ENCODE measurements at places on chromosomes 6 and 20.

DNA sequence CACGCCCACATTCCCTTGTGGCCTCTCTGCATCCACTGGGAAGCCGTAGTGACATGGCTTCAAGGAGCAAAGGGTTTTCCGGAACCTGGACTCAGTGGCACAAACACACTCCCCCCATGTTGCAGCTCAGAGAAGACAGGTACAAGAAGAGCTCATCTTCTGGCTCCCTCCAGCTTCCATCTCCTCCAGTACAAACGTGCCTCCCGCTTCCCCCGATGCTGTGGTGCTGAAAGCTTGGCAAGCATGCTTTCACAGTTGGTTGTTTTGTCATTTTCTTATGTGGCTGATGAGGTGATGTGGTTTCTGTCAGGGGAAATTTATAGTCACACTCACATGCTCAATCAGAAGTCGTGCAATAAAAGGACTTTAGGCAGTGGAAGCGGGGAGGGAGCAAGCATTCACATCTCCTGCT, 258.5 kb downstream of the KIF16B start:
- DNase-seq, result no peak

GRCh38 chr6:164795056-164795815, 514.2 kb downstream of the C6orf118 start:
- no peak for DNase-seq

DNA sequence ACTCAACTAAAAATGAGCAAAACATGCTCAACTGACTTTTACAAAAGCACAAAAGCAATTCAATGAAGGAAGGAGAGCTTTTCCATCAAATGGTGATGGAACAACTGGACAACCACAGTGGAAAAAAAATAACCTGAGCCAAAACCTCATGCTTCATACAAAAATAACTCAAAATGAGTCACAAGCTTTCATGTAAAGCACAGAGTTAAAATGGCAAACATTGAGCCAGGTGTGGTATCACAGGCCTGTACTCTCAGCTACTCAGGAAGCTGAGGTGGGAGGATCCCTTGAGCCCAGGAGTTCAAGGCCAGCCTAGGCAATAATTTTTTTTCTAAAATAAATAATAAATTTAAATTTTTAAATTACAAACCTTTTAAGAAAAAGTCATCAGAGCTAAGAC, 18.4 kb upstream of the HLA-G start:
- DNase-seq, result no peak

DNA sequence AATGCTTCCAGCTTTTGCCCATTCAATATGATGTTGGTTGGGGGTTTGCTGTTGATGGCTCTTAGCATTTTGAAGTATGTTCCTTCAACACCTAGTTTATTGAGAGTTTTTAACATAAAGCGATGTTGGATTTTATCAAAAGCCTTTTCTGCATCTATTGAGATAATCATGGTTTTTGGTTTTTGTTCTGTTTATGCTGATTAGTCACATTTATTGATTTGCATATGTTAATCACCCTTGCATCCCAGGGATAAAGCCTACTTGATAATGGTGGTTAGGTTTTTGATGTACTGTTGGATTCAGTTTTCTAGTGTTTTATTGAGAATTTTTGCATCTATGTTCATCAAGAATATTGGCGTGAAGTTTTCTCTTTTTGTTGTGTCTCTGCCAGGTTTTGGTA, 40.4 kb upstream of the COL9A1 start:
- no peak for DNase-seq

DNA sequence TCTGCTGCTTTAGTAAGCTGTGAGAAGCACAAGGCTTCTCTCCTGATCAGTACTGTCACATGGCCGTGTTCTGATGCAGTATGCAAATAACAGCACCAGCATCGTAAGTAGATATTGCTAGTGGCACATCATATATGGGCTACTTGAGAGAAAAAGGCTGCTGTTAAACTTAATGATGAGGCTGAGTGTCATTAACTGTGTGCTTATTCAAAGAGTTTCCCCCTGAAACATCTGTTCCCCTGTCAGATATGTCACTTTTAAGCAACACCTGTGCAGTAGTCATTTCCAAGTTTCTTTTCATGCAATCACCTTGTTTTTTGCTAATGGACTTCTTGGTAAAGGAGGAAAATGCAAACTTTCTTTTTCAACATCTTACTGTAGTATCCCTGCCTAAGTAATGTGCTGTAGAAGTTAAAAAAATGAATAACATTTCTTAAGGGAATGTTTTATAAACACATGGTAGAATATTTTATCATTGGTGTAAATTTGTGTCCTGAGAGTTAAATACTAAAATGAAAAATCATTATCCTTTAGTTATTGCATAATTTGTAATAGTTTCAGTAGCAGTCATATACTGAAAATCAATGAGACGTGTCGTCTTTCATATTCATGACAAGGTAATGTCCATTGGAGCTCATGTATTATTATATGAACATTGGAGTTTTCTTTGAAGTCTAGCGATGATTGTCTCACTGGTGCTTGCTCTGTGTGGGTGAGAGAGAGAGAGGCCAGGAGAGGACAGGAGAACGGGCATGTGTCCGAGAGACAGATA, 366.3 kb downstream of the CDKAL1 start:
- DNase-seq, result no peak

DNA sequence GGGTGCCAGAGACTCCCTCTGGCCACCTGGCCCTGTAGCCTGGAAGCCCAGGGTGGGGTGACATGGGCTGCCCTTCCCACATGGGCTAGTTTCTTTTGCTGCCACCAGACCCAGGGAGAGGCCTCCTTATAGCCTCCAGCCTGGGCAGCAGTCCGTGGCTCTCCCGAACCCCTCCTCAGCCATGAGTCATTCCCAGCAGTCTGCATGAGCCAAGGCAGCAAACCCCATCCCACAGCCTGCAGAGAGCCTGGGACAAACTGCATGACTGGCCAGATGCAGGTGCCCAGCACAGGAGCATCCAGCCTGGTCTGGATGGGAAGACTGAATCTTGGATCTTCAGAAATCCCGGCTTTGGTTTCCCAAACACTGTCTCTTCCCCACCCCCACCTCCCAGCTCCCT, 75.7 kb downstream of the MRPL14 start:
- DNase-seq, result no peak

DNA sequence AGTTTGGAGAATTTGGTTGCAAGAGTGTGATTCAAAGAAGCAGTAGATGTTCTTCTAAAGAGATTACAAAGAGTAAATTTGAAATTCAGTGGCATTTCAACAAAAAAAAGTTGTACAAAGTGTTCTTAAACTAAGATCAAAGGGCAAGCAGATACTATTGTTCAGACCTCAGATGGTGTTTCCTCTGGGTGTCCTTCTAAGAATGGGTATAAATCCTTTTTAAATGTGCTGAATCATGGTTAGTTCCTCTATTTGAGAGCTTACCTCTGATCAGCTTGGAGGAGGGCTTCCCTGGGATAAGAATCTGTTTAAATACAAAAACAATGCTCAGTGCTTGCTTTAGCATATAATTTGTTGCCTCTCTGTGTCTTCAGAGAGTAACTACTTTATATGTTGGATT, 6.3 kb downstream of the BMP6 start:
- DNase-seq, result no peak

- DNase-seq, result no peak
Observed at GRCh38 chr6:155388591-155388990, 67.0 kb downstream of the NOX3 start.

DNA sequence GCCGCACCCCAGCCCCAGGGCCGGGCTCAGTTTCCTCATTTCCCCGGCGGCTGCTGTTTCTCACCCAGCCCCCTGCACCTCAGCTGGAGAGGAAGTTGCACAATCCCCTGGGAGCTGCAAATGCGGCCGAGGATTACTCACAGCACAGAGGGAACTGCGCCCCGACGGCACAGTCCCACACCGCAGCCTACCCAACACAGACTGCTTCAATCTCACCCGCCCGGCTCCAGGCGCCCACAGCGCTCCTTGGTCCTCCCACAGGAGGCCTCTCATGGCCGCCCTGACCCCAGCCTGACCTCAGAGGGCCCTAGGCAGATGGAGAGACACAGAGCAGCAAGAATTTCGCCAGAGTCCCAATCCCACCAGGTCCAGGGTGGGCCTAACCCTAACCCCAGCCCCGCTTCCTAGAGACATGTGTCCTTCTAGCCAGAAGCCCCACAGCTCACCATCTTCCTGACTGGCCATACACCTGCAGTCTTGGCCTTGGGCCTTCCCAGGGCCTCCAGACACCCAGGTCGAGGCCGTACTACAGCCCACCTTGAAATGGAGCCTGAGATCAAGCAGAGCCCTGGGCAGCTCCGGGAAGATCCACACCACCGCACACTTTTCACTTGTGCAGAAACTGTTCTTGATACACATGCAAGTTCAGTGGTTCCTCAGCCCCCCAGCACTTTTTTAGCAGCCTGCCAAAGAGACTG, 11.7 kb downstream of the TFEB start:
- DNase-seq, result peak; percentile 23
